ENCODE measurements at places on chromosomes 13 and 19.

GRCh38 chr19:35153701-35154524, 622 bp upstream of the FXYD5 start:
- peak; percentile 46 for DNase-seq

DNA sequence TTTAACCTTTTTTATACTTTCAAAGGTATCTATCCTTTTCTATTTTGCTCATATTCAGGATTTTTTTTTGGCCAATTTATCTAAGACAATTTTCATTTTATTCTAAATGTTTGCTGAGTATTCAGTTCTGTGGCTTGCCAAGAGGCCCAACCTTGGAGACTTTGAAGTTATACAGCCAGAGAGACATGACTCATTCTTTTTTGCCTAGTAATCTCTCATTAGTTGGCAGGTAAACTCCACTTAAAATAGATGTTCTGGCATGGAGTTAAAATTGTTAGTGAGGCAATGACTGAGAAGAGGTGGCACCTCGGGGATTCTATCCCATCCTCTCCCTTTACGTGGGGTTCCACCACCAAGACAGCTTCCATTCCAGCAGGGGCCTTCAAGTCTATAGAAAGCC, 213.8 kb downstream of the KCTD12 start:
- peak; percentile 22 for DNase-seq

- no peak for DNase-seq
Measured at GRCh38 chr13:68378294-68378693, 1148.2 kb upstream of the PCDH9 start.

DNA sequence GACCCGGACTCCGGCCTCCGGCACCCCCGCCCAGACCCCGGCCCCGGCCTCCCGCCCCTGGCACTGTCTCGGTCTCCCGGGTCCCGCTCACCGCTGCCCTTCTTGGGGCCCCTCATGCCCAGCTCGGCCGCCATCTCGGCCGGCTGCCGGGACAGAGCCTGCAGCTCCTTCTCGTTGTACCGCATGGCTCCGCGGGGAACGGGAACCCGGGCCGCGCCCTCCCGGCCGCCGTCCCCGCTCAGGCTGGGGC, 140 bp downstream of the PLEKHJ1 start:
- DNase-seq = no peak

DNA sequence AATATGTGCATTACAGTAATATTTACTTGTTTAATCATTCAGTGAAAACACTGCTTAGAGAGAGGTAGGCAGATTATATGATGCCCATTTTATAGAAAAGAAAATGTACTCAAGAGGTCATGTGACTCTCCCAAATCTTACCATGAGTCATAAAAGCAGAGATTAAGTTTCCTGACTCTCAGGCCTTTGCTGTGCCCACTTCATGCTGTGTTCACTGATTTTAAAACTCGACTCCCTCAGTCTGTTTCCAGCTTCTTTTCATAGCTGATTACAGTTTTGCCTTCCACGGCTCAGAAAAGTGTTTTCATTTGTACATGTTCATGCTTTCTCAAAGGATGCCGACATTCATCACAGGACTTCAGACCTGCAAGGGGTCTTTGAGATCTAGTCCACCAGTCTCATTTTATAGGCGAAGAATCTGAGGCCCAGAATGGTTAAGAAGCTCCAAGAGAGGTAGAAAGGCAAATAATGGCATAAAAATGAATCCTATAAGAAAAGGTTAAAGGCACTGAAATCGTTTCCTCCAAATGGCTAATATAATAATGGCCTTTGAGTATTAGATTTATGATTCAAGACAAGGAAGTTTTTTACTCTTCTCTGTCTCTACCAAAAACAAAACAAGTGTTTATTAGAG, 9.0 kb upstream of the IPO5 start:
- DNase-seq = peak; percentile 50

GRCh38 chr13:39200249-39200910, 162.1 kb downstream of the NHLRC3 start:
- DNase-seq = no peak

DNA sequence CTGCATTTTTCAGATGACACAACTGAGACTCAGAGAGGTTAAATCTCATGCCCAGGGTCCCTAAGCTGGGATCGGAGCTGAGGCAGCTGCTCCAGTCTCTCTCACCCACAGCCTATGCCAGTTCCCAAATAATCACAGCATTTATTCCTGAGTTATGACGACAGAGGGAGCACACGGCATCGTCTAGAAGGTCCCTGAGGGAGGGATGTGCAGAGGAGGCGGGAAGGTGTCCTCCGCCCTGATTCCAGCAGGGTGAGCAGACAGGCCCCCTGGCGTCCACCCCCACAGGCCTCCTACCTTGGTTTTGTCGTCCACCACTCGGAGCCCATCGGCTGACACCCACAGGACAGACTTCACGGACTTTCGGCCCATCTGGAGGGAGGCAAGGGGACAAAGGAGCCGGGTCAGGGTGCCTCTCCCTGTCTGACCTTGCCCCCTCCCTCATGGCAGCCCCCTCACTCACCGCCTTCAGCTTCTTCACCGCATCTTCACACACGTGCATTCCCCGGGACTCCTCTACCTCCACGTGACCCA, 8.0 kb downstream of the NUMBL start:
- DNase-seq = no peak

GRCh38 chr19:45646345-45646698, 7.1 kb upstream of the EML2 start:
- DNase-seq = no peak

DNA sequence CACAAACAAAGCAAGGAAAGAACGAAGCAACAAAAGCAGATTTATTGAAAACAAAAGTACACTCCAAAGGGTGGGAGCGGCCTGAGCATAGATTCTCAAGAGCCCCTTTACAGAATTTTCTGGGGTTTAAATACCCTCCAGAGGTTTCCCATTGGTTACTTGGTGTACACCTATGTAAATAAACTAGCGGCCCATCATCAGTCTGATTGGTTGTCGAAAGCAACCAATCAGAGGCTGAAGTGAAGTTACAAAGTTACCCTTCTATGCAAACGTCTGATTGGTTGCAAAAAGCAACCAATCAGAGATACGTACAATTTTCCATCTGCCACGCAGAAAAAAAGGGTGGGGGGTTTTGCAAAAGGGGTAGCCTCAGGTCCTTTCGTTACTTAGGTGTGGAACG, 96.3 kb upstream of the UBAC2 start:
- no peak for DNase-seq

DNA sequence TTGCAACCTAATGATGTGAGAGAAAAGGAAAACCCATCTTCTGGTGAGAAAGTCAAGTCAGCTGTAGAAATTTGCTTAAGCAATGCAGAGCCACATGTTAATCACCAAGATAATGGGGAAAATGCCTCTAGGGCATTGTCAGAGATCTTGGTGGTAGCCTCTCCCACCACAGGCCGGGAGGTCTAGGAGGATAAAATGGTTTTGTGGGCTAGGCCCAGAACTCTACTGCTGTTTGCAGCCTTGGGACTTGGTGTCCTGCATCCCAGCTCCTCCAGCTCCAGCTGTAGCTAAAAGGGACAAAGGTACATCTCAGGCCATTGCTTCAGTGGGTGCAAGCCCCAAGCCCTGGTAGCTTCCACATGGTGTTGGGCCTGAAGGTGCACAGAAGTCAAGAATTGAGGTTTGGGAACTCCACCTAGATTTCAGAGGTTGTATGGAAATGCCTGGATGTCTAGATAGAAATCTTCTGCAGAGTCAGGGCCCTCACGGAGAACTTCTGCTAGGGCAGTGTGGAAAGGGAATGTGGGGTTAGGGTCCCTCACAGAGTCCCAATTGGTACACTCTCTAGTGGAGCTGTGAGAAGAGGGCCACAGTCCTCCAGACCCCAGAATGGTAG, 382.2 kb upstream of the KLHL1 start:
- DNase-seq = no peak

DNA sequence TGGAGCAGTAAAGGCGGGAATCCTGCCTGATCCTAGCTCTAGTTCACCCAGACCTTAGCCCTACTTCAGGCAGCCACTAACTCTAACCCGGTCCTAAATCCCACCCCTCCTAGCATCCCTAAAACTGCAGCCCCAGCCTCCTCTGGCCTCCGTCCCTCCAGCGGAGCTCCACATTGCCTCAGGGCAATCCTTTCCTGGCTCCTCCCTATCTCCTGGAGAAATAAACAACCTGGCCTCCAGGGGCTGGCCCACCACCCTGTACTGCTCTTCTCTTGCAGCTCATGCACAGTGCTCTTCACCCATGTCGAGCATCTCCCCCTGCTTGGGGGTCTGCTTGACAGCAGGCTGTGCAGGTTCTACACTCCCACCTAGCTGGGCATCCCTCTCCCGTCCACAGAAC, 6.7 kb downstream of the POU2F2 start:
- DNase-seq = no peak

DNA sequence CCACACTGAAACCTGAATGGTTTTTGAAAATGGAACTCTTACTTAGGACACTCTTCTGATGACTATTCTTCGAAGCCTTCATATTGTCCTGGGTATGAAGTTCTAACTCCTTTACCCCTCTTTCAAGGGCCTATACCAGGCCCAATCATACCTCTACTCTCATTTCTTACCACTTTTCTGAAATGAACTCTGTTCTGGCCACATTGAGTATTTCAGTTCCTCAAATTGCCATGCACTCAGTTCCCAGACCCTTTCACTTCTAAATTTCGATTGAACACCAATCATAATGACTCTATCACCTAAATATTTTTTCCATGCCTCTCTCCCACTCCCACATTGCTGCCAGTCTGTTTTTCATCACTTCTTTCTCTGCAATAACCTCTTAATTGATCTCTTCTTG, 53.7 kb downstream of the LACC1 start:
- DNase-seq = no peak

DNA sequence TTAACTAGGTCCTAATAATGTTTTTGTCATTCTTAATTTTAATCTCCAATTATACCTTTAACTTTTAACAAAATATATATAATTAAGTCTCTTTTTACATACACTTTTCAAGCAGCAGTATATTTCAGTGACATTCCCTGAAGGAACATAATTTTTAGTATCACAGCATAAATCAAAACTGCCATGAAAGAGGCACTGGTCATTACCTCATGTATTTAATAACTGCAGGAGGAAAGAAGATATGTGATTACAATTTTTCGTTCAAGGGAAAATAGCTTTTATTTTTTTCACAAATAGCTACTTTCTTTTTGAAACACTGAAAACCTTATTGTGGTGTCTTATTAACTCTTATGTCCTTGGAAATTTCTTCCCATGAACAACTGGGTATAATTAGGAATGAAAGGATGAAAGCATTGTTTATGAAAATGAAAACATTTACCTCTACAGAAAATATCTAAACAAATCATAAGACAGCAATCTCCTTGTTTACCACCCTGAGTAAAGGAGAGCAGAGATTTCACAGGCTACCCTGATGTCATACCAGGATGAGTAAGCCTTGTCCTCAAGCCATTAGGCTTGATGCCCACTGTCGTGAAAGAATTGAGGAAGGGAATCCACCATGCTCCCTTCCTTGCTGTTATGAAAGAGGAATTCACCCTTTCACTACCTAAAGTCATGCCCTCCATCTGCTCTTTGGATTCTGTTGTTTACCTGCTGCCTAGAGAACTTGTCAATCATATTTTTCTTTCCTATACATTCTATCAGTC, 877.2 kb upstream of the PCDH20 start:
- no peak for DNase-seq

DNA sequence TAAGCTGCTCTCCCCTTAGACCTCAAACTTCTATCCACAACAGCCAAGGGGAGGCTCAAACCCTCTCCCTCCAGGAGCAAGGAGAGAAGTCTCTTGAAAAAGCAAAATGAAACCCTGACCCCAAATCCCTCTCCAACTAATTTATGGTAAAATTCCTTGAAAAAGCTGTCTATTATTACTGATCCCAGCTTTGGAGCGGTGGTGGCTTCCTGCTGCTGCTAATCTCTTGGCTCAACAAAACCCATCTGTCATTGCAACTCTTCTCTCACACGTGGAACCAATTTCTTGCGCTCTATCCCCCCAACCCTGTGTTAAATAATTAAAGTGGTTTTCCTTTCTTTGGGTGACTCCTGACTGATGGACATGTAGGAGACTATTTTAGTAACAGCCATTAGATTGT, 64.1 kb upstream of the OXGR1 start:
- DNase-seq = peak; percentile 3

GRCh38 chr19:19654441-19654840, 9.0 kb downstream of the ATP13A1 start:
- DNase-seq = no peak

DNA sequence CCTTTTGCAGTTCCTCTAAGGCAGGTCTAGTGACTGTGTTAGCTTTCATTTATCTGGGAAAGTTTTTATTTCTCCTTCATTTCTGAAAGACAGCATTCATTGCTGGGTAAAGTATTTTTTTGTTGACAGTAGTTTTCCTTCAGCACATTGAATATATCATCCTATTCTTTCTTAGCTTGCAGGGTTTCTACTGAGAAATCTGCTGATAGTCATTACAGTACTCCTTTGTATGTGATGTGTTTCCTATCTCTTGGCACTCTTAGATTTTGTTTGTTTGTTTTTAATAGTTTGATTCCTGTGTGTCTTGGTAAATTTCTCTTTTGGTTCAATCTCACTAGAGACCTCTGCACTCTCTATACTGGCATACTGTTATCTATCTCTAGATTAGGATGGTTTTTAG, 1667.9 kb downstream of the SLITRK1 start:
- no peak for DNase-seq

GRCh38 chr19:48363500-48363809, 285 bp downstream of the TMEM143 start:
- DNase-seq = no peak

GRCh38 chr13:112980434-112980833, 11.4 kb downstream of the MCF2L start:
- DNase-seq = no peak

DNA sequence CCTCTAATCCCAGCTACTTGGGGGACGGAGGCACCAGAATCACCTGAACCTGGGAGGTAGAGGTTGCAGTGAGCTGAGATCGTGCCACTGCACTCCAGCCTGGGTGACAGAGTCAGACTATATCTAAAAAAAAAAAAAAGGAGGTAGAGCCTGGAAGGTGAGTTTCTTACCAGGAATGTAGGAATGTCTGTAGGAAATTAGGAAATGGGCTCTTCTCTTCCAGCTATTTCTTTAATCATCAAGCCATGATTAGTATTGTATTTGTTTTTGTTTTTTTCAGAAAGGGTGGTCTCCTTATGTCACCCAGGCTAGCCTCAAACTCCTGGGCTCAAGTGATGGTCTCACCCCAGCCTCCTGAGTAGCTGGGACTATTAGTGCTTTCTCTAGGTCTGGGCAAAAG, 26.3 kb upstream of the SERP2 start:
- DNase-seq = no peak

DNA sequence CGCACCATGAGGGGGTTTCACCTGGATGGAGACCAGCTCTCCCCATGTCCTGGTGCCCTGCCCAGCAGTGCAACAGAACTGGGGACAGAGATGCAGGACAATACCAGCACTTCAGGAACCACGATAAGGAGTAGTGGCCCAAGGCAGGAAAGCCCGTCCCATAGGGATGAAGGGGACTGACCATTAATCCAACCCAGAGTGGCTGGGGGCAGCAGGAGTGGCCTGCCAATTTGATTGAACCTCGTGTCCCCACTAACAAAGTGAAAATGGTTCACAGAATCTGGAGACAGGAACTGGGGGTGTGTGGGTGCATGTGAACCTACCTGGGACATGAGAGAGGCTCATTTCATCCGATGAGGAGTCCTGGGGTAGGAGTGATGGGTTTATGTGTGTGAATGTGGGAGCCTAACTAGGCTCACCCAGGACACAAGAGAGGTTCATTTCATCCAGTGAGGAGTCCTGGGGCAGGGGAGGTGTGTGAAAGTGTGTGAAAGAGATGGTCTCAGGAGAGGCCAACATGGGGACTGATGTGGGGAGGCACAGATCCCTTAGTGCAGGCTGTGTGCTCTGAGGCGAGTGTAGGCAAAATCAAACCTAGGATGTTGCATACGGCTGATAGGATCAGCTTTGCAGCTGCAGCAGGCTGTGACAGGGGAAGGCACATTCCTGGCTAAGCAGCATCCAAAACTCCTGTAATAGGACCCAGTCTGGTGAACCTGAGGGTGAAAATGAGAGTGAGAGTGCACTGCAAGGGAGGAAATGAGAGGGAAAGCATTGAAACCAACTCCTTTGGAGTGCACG, 98.2 kb downstream of the ZNF429 start:
- no peak for DNase-seq
